Stimulated activated CD4-positive, alpha-beta T cell treated with anti-CD3 and anti-CD28 coated beads, TNF-alpha, amount 100 ng/mL, for 24 hours (primary cell): ENCODE measurements at places on chromosomes 6 and 20.

GRCh38 chr6:42163981-42164380, 9.2 kb upstream of the GUCA1A start:
- no peak for DNase-seq

DNA sequence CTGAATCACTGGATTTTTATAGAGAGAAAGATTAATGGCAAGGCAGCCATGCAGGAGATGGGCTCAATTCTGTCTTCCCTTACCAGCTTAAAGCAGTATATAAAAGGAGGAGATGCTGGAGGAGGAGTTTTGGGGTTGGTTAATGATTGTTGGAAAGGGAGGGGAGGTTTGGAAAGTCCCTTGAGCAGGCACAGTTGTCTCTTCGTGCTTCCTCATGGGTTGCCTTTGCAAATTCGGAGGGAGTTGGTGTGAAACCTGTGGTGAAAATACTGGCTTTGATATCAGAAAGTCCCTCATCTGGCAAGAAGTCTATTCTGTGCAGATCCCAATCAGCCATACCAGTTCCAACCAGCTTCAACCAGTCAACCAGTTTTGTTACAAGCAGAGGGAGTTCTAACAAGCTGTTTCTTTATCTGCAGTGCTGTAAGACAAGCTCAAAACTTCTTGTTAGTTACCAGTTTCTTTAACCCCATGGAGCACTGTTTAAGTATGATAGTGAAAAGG, 107.0 kb downstream of the HIVEP1 start:
- DNase-seq, result no peak

GRCh38 chr6:819122-819521, 126.2 kb upstream of the EXOC2 start:
- no peak for DNase-seq

DNA sequence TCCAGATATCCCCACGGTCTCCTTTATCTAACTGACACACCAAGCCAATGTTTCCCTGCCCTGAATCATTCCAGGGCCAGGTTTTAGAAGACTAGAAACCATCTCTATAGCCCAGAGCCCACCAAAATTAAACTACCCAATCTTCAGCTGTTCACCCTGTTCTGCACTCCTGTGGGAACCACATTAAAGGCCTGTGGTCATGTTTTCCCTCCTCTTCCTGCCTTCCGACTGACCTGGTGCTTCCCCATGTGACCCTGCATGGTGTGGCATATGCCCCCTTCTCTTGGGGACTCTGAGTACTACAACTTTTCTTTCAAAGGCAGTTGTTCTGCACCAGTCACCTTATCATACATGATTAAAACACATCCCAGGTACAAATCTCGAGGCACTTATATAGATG, 155.0 kb downstream of the TMEM200A start:
- no peak for DNase-seq

GRCh38 chr6:90000864-90001731, 106.8 kb downstream of the GJA10 start:
- no peak for DNase-seq

DNA sequence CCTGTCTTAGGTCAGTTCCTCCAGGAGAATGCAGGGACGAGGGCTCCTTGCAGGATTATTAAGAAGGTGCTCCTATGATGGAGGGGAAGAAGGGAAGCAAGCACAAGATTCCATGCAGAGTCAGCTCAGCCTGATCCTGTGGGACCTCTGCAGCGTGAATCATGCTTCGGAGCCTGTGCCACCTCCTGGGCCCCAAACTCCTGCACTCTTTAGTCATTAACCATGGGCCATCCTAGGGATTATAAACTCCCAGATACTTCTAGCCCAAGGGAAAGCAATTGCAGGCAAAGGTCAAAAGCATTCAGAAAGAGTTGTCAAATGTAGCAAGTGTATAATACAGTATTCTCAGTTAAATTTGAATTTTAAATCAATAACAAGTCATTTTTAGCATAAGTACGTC, 208.7 kb upstream of the PMEPA1 start:
- DNase-seq, result no peak

DNA sequence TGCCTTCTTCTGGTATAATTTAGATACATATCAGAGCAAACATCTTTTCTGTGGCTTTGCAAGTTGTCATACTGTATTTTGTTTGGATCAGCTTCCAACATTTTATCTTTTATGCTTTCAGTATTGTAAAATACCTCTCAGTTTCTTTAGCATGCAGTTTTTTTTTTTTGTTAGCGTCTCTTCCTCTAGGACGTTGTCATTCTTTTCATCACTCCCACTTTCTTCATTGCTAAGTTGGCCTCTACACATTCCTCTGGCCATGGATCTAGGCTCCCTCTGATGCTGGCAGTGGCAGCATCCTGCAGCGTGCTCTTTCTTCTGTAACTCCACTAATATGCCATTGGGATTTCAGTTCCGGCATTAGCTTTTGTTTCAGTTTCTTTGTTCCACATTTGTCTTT, 21.7 kb downstream of the RPRD1B start:
- DNase-seq, result no peak

GRCh38 chr20:36074983-36075382, 79.6 kb upstream of the EPB41L1 start:
- no peak for DNase-seq

DNA sequence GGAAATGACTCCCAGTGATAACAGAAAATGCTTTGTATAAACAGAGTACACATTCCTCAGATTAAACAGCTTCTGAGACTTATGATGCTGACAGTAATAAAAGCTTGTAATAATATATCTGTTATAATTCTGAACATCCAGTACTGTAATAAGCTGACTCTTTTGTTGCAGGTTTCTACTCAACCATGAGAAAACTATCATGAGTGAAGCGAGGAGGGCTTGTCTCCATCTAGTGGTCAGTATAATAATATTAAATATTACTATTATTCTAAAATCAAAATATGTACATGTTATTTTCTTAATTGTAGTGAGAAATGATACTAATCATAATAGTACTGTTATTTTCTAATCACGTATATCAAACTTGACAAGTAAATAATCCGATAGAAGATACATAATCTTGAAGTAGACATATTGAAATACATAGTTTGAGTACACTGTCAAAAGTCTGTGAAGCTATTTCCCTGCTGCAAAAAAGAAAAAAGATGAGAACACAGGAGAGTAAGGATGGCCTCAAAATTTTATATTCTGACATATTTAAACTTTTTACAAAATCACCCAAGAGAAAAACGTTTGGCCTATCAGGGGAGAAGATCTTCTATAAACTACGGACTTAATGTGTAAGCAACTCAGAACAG, 183.1 kb downstream of the MOXD1 start:
- no peak for DNase-seq

- no peak for DNase-seq
These were observed 157.7 kb upstream of the MMS22L start for GRCh38 chr6:97440590-97441176.

GRCh38 chr6:9647599-9647998, 767.3 kb downstream of the TFAP2A start:
- no peak for DNase-seq

DNA sequence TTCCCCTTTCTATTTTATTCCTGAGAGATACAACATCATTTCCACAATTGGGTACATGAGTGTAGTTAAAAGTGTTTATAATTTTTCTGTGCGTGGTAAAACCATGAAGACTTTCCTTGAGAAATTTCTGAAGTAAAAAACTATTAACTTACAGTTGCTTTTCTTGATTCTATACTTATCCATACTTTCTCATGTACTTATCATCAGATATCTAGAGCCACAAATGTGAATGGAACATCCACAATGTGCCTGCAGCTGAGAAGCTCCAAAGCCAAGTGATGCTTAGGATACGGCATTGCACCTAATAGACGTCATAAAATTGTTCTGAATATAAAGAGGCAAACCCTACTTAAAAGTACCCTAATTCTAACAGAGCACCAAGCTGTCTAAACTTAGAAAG, 2.9 kb downstream of the FILIP1 start:
- no peak for DNase-seq
